ENCODE measurements at places on chromosomes 3 and 15.

- no peak for DNase-seq
Observed at GRCh38 chr15:70297465-70298058, 199.8 kb upstream of the TLE3 start.

DNA sequence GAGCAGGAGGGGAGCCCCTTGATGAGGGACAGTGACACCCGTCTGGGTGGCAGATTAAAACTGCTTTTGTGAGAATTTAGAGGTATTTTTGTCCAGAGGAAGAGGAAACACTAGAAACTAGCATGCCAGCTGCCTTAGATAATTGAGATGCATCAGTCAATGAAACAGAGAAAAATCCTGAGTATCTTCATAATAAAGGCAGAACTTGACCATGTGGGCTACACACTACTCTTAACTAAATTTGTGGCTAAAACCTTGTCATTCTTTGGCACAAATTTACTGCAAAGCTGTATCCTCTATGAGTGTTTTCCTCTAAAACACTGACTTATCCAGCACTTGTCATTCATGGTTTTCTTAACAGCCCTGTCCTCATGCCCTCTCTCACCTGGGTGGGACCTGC lies 259.7 kb upstream of the TPM1 start:
- no peak for DNase-seq

DNA sequence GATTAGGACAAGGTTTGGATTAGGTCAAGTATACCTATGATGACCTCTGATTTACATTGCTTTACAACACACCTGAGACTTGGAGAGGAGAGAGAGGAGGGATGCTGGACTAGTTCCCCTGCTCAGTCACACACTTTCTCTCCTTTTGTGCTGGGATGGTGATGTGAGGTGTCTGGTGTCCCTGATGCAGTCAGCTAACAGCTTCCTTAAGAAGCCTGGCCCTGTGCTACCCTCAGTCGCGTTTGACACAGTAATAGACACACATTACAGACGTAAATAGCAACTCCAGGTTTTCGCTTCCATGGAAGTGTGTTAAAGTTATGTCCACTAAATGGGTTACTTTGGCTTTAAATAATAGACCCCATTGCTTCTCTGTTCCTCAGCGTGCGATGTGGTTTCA lies 58.9 kb downstream of the RARB start:
- no peak for DNase-seq

DNA sequence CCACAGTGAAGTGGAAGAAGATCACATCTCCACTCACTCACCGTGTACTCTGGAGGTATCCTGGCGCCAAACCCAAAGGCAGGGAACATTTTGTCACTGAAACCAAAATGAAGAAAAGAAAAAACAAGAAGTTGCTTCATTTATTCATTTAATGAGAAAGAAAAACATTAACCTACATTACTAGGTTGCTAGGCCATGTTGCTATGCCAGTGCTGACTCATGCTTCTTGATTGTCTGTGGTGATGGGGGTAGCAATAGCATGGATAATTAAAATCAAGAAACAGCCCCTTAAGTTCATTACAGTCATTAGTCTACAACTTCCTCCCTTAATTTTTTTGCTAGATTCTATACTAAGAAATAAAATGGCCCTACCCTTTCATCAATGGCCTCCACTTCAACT lies 52.7 kb upstream of the MRPL3 start:
- DNase-seq: no peak

- DNase-seq: no peak
Observed at GRCh38 chr3:158453865-158454264, 117.1 kb upstream of the MLF1 start.

- DNase-seq: no peak
Observed at GRCh38 chr3:150145659-150146058, 175.0 kb upstream of the PFN2 start.

DNA sequence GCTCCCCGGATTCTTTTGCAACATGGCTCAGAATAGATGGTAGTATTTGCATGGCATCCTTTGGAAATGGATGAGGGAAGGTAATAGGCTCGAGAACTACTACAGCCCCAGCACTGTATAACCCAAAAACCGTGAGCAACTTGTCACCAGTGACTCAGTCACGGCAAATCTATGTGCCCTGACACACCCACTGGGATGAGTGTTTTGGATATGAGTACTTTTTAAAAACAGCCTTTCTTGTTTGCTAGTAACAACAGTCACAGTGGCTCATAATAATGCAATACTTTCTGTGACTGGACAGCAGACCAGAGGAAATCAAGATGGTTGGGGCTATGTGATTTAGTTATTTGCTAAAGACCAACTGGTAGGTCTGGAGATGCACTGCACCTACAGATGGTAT lies 299.6 kb downstream of the ULK4 start:
- no peak for DNase-seq

- DNase-seq: no peak
Observed at GRCh38 chr15:95910643-95911212, 419.8 kb upstream of the NR2F2 start.

DNA sequence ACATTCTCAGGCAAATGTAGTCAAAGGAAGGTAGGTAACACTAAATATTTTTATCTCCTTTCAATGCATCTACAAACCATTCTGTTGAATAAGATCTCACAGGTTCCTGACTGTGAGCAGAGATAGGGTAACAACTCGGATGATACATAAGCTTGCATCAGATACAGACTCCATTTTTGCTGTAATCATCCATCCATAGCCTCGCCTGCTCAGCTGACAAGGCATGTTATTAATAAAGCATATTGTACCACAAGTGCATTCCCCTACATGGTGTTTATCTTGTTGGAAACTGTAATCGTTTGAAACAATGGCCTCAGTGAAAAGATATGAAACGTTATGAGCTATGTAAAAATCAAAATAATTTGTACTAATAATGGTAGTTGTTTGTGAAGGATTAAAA lies 35.4 kb upstream of the TCF12 start:
- no peak for DNase-seq

DNA sequence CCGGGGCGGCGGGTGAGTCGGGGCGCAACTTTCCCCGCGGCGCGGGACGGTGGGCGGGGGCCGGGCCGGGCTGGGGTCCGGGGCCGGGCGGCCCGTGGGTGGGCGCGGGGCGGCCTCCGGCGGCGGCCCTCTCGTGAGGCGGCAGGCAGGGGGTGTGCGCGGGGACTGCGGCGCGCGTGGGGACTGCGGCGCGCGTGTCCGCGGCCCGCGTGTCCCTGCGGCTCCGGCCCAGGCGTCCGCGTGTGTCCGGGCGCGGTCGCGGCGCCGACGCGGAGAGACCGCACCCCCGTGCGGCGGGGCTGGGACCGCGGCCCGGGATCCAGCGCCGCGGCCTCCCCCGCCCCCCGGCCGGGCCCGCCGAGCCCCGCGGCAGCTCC lies 349 bp downstream of the PLXNA1 start:
- DNase-seq: no peak

- no peak for DNase-seq
Observed at GRCh38 chr15:64897345-64897985, 14.2 kb upstream of the ANKDD1A start.

- peak; percentile 62 for DNase-seq
Observed at GRCh38 chr3:138078901-138079344, 36.5 kb downstream of the DZIP1L start.

DNA sequence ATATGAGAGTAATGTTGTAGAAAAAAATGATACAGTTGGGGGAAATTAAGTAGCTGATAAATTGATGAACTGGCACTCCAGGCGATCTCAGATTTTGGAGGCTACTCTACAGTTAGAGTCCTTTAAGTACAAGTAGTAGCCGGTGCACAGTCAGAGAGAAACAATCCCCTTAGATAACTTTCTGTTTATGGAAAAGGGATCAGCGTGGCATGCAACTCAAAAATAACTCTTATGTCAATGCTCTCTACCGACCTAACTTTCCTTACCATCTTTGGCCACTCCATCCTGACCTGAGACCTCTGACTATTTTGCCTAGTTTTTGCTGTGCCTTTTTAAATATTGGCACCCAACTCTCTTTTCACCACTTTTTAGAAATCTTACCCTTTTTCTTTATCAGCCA lies 299.6 kb downstream of the UNC13C start:
- no peak for DNase-seq

- DNase-seq: peak; percentile 40
Observed at GRCh38 chr15:39919748-39920509, at the start of gene GPR176. Gene GPR176 (minus strand): TSS chr15:39920266. CDS start chr15:39920026, 240 bp downstream.

DNA sequence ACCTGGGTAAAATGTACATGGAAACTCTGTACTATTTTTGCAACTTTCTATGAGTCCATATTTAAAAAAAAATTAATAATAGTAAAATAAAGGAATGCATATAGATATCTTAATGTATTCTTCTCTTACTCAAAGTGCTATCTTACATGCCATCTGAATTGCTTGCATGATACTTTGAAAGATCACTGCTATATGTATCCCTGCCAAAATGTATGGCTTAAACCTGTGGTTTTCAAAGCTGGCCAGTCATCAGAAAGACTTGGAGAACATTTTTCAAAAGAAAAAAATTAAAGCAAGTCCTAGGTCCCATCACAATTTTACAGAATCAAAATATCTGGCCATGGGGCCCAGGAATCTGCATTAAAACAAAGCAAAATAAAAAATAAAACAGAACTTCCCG lies 262.1 kb downstream of the LPP start:
- DNase-seq: no peak

- no peak for DNase-seq
Observed at GRCh38 chr3:8709801-8710507, 23.6 kb upstream of the CAV3 start.

DNA sequence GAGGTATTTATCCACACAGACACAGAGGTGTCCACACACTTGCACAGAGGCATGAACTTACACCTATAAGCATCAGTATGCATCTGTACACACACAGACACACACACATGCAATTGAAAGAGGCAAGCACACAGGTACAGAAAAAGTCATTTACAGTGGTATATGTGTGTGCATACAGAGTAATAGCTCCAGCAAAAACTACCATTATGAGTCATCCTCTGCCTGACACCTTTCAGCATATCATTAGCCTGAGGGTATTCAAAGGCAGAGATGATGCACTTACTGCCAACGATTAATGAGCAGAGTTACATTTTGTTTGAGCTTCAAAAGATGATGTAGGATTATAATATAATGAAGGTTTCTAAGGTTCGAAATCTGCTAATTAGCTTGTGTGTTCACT lies 100.3 kb upstream of the TPRG1 start:
- no peak for DNase-seq

GRCh38 chr15:85008474-85009260 lies 27.0 kb downstream of the PDE8A start:
- no peak for DNase-seq

DNA sequence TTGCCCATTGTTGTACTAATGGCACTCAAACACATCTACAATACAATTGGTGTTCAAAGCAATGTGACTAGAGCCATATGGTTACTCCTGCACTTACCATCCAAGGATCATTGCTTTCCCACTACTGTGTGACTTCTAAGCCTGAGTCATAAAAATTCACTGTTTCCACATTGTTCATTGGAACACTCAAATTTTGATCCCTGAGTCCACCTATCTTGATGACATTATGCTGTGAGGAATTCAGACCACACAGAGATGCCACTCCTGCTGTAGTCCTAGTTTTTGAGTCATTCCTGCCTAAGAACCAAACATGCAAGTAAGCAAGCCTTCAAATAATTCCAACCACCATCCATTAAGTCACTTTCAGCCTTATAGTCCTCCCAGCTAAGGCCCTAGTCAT lies 176.2 kb downstream of the EFHB start:
- DNase-seq: no peak

DNA sequence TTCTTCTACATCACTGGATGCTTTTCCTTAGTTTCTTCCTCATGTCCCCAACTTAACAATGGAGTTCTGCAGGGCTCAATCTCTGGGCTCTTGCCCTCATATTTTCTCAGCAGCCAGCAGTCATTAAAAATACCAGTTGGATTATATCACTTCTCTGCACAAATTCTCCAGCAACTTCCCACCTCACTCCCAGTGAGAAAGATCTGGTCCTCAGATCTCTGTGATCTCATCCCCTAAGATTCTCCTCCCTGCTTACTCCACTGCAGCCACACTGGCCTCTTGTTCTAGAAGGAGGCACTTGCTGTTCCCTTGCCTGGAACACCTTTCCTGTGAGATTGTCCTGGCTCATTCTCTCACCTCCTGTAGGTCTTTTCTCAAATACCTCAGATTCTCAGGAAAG lies 6.1 kb downstream of the ERICH6 start:
- DNase-seq: no peak

- no peak for DNase-seq
Observed at GRCh38 chr15:67187351-67187854, 67.1 kb downstream of the AAGAB start.

DNA sequence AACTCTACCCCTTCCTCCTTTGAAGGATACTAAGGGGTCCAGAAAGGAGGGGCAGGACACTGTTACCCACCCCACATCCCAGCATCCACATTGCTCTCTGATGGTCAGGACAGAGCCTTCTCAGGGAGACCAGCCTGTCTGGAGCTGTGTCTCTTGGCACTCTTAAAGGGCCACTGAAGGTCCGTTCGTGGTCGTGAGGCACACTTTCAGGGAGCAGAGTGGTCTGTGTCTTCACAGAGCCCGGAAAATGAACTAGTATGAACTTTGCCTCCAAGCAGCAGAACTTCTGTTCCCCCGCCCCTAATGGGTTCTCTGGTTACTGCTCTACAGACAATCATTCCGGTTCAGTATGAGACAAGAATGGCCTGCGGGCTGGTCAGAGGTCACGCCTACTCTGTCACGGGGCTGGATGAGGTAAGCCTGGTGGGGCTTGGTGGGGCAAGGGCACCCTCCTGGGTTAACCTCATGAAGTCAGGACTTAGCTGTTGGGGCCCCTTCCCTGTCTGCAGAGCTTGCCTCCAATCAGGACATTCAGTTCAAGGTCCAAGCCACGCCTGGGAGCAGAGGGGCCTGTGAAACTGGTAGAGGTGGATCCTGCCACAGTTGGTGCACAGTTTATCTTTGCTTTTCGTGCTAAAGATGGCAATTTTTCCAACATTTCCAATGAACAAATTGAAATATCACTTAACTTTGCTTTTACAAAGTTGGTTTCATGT lies 33.2 kb downstream of the CAPN3 start:
- DNase-seq: no peak

DNA sequence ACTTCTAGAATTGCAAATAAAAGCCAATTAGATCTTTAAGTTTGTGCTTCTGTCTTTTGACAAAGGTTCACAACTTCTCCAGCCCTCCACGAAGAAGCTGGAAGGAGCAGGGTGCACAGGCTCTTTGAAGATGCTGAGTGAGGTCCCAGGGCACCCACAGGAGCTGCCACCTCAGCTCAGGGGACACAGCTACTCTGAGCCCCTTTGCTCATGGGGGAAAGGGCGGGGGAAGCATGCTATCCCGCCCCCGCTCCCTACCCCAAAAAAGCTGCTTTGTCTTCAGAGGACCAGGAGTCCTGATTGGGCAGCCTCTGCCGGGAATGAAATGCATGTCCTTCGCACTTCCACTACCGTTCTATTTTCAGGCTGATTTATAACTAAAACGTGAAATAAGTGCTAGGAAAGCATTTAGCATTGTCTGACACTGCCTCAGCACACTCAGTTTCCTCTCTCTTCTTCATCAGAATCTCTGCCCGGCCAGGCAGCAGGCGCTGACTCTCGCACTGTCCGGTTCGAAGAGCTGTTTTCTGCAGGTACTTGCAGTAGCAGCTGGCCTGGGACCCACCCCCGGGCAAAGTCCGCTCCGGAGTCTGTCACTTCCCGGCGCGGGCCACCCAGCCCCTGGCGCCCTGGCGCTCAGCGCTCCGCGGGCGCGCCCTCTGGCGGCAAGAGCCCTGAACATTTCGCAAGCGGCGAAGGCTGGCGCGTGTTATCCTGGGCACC lies 45.5 kb upstream of the KLHL25 start:
- peak; percentile 88 for DNase-seq
